ENCODE measurements at places on chromosomes 3 and 15.

GRCh38 chr3:103968751-103969150 lies 1398.0 kb upstream of the ALCAM start:
- DNase-seq, result no peak

DNA sequence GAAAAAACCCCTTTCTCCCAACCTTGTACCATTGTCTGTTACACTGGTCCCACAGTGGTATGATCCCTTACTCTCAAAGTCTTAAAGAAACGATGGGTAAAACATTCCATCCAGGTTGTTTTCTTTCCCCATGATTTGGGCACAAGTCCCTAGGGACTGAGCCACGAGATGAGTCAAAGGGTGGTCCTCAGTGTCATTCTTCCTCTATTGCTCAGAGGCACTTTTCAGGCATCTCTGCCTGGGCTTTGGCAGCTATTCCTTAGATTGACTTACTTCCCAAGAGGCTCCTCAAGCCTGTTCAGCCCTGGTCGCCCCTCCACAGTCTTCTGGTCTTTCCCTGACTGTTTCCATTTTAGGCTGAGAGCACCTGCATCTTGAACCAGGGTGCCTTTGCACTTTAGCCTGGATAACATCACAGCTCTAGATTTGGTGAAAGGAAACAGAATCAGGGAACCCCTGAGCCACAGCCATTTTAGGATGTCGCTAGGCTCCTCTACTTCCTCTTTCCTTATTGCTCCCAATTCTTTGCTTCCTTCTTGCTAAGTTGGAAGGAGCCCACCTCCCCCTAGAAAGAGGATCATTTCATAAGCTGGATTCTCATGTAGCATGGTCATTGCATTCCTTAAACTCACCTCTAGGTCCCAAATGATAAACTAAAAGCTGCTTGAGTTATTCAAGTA lies 131.0 kb upstream of the TPRG1 start:
- peak; percentile 37 for DNase-seq

DNA sequence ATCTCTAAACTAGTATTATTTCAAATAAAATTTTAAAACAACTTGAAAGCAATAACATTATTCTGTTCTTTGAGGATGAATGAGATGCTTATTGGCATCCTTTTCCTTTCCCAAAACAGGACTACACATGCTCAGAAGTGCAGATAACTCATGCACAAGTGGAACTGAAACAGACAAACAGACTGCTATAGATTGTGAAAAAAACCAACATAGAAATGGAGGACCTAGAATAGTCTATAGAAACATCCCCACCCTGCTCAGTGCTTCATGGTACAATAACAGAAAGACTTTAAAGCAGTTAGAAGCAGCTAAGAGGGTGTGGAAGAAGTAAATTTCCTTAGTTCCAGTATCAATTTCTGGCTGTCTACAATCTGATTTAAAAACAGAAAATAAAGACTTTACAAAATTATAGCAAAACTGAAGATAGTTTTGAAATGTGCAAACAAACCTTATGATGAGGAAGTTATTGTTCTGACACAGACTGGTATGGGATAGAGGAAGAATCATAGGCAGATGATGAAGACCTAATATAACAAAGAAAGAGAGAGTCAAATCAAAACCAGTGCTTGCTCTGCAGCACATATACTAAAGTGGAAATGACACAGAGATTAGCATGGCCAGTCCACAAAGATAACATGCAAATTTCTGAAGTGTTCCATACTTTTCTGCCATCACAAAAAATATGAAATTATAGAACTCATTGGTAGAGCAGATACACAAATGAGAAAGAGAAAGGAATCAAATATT lies 1025.4 kb downstream of the SQOR start:
- DNase-seq, result no peak

GRCh38 chr3:11566478-11566877 lies 77.2 kb downstream of the VGLL4 start:
- DNase-seq, result no peak

DNA sequence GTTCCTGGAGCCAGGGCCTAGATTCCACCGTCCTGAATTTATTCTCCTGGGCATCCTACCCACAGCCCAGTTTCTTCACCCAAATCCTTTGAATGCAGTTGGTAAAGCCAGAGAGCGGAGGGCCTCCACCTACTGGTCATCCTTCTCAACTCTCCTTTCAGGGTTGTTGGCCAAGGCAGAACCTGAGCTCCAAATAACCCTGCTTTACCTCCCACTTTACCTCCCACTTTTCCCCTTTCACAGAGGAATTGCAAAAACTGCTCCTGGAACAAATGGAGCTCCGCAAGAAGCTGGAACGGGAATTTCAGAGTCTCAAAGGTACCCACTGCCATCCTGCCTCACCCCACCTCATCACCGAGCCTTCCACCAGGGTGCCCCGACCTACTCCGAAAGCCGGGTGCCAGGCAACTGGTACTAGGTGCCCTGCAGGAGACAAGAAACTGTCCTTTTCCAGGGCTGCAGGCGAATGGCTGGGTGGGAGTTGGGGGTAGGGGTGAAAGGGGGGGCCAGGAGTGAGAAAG lies 6.8 kb downstream of the SKOR1 start:
- DNase-seq, result no peak

- DNase-seq, result no peak
Measured at GRCh38 chr3:143266927-143267326, 147.4 kb downstream of the CHST2 start.

- no peak for DNase-seq
Measured at GRCh38 chr3:150216041-150216811, 191.9 kb upstream of the TSC22D2 start.

GRCh38 chr3:165259541-165260193 lies 63.5 kb upstream of the SLITRK3 start:
- DNase-seq, result no peak

GRCh38 chr3:177443469-177443868 lies 246.2 kb upstream of the TBL1XR1 start:
- no peak for DNase-seq

GRCh38 chr3:58001979-58002378 lies 6.2 kb upstream of the FLNB start:
- DNase-seq, result no peak

GRCh38 chr15:80906159-80906766 lies 83.4 kb downstream of the MESD start:
- no peak for DNase-seq

- no peak for DNase-seq
Measured at GRCh38 chr3:44926172-44926571, 49.8 kb downstream of the ZDHHC3 start.

Data from Kasumi-1 (cell line).